ENCODE measurements at places on chromosomes 6 and 20. TPM values are rescaled to one million over a fixed set of nuclear protein-coding genes. Genes with fewer than 3 reads are reported as not detected.
A peak's percentile ranks its signal among the peaks of the same experiment; 100 is the strongest.

- H3K4me1 ChIP-seq = no peaks in the 10 kb centered on the region
- no peak overlapping the region for H3K27ac ChIP-seq
- H3K4me3 ChIP-seq = no peak overlapping the region
Measured at GRCh38 chr6:28296520-28297060, 15.2 kb downstream of the PGBD1 start.

DNA sequence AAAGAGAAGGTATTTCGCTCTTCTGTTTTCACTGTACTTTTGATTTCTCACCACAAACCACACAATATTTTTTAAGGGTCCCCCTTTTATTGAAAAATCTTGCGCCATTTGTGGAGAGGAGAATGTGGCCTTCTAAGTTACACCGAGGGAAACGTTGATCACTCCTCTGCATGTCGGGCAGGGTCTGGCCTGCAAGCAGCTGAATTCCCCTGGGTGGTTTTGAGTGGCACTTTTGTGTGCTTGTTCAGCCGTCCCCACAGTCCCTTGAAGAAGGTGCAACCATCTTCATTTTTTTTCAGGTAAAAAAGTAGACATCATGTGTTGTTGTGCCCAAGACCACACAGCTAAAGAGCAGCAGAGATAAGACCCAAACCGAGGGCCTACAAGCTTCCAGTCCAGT is 6.1 kb downstream of the GPR31 start:
- H3K27ac ChIP-seq = no peak overlapping the region
- H3K27me3 ChIP-seq = no peaks in the 10 kb centered on the region
- no peaks in the 10 kb centered on the region for H3K36me3 ChIP-seq
- no peak overlapping the region for H3K4me3 ChIP-seq
- no peak for DNase-seq

- no peak overlapping the region for H3K4me3 ChIP-seq
- no peaks in the 10 kb centered on the region for H3K27me3 ChIP-seq
- no peak overlapping the region for H3K27ac ChIP-seq
- H3K36me3 ChIP-seq = no peaks in the 10 kb centered on the region
- no peak for DNase-seq
Measured at GRCh38 chr6:21759721-21760120, 166.2 kb downstream of the SOX4 start.

GRCh38 chr20:49810491-49811190 is 2.0 kb upstream of the SLC9A8 start:
- no peak overlapping the region for H3K27ac ChIP-seq
- peaks cover 22% of the 10 kb centered on the region for H3K4me1 ChIP-seq
- H3K27me3 ChIP-seq = no peaks in the 10 kb centered on the region
- DNase-seq = no peak
- H3K4me3 ChIP-seq = no peak overlapping the region
- H3K36me3 ChIP-seq = peaks cover 5% of the 10 kb centered on the region

GRCh38 chr20:17128206-17128605 is 98.6 kb upstream of the PCSK2 start:
- no peaks in the 10 kb centered on the region for H3K27me3 ChIP-seq
- no peaks in the 10 kb centered on the region for H3K36me3 ChIP-seq
- H3K27ac ChIP-seq = no peak overlapping the region
- no peak for DNase-seq
- no peaks in the 10 kb centered on the region for H3K4me1 ChIP-seq
- H3K4me3 ChIP-seq = no peak overlapping the region

DNA sequence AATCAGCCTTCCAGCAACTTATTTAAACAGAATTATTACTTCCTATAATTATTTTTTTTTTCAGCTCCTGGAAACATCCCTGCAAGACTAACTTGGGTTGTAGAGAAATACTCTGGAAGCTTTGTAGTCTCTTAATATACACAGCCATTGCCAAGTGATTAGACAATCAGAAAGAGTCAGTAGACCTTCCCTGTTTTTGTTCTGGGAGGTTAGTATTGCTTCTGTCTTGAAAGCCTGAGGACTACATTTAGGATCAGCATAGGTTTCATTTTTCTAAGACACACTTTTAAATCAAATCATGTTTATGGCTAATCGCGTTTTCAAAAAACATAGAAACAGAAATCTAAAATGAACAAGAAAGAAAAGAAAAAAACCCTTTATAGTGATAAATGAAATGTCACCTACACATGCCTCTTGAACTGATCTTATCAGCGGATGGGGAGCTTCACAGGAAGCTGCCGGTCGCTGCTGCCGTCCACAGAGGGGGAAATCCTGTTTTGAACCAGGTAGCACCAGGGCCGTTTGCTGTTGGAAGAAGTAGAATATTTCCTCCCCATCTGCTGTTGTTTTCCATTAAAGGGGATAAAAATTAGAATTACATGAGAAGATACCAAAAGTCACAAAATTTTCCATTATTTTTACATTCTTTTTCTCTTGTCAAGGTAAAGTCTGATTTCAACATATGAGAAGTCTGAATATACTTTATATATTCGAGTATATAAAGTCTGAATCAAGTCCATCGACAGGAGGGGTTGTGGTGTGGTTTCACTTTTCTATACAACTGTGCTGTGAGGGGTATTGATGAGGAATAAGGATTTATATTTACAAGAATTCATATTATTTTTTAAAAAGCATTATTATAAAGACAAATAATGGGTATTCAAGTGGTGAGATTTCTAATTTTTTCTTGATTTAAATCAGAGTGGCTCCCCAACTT is 94.6 kb downstream of the ARMC2 start:
- H3K27ac ChIP-seq = no peak overlapping the region
- peaks cover 13% of the 10 kb centered on the region for H3K4me1 ChIP-seq
- DNase-seq = no peak
- H3K36me3 ChIP-seq = no peaks in the 10 kb centered on the region

- no peaks in the 10 kb centered on the region for H3K27me3 ChIP-seq
- H3K4me3 ChIP-seq = no peak overlapping the region
- DNase-seq = no peak
- H3K27ac ChIP-seq = no peak overlapping the region
- peaks cover 8% of the 10 kb centered on the region for H3K36me3 ChIP-seq
Measured at GRCh38 chr20:41359541-41360011, 7.0 kb downstream of the EMILIN3 start.

DNA sequence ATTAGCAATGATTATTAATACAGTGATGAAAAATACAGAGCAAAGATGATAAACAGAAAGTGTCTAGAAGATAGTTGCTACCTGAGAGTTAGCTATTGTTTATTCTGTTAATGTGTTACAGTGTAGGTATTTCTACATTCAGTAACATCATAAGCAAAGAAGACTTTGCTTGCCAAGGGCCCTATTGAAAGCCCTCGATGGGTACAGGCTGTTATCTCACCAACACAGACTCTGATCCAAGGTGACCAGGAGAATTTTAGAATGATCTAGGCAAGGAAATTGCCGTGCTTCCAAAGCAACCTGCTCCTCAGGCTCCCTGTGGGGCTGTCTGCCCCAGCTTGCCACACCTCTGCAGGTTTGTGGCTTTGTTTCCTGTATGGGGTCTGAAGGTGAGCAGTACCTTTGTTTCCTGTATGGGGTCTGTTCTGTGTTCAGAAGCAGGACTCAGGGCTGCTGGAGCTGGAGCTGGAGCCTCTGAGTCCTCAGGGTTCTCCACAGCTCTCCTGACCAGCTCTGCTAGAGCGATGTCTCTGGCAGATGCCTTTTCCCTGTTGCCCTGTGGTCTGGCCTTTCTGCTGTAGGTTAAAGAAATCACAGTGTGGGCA is 32.5 kb downstream of the PHACTR3 start:
- H3K4me1 ChIP-seq = no peaks in the 10 kb centered on the region
- H3K27ac ChIP-seq = no peak overlapping the region
- no peak overlapping the region for H3K4me3 ChIP-seq

- H3K4me3 ChIP-seq = no peak overlapping the region
- DNase-seq = no peak
- H3K36me3 ChIP-seq = no peaks in the 10 kb centered on the region
- no peaks in the 10 kb centered on the region for H3K27me3 ChIP-seq
- H3K27ac ChIP-seq = no peak overlapping the region
Measured at GRCh38 chr6:15073344-15073789, 172.5 kb upstream of the JARID2 start.

GRCh38 chr6:44229376-44230033 is 6.1 kb downstream of the SLC29A1 start:
- H3K27ac ChIP-seq = no peak overlapping the region
- H3K36me3 ChIP-seq = peaks cover 43% of the 10 kb centered on the region
- no peak for DNase-seq
- H3K4me3 ChIP-seq = no peak overlapping the region

GRCh38 chr20:59148701-59149493 is 14.7 kb upstream of the ZNF831 start:
- no peak for DNase-seq
- no peak overlapping the region for H3K4me3 ChIP-seq
- H3K27ac ChIP-seq = no peak overlapping the region
- peaks cover 27% of the 10 kb centered on the region for H3K4me1 ChIP-seq
- no peaks in the 10 kb centered on the region for H3K27me3 ChIP-seq
- no peaks in the 10 kb centered on the region for H3K36me3 ChIP-seq

- peak overlapping the region; percentile 71 for H3K27ac ChIP-seq
- no peak for DNase-seq
- no peaks in the 10 kb centered on the region for H3K27me3 ChIP-seq
Measured at GRCh38 chr6:52423971-52424381, 3.8 kb downstream of the EFHC1 start.

GRCh38 chr6:4561773-4562400 is 214.3 kb upstream of the CDYL start:
- no peaks in the 10 kb centered on the region for H3K36me3 ChIP-seq
- no peaks in the 10 kb centered on the region for H3K27me3 ChIP-seq
- DNase-seq = no peak
- H3K27ac ChIP-seq = no peak overlapping the region

GRCh38 chr6:30845183-30845582 is 39.1 kb upstream of the DDR1 start:
- no peak for DNase-seq
- no peaks in the 10 kb centered on the region for H3K36me3 ChIP-seq
- H3K4me1 ChIP-seq = peaks cover 4% of the 10 kb centered on the region
- H3K27me3 ChIP-seq = no peaks in the 10 kb centered on the region
- no peak overlapping the region for H3K4me3 ChIP-seq

- no peaks in the 10 kb centered on the region for H3K27me3 ChIP-seq
- no peaks in the 10 kb centered on the region for H3K36me3 ChIP-seq
- no peak for DNase-seq
- no peak overlapping the region for H3K27ac ChIP-seq
- peaks cover 29% of the 10 kb centered on the region for H3K4me1 ChIP-seq
Measured at GRCh38 chr6:27143474-27144026, 104.0 kb upstream of the PRSS16 start.

- H3K27ac ChIP-seq = no peak overlapping the region
- H3K36me3 ChIP-seq = no peaks in the 10 kb centered on the region
- H3K27me3 ChIP-seq = no peaks in the 10 kb centered on the region
- no peak for DNase-seq
- H3K4me3 ChIP-seq = no peak overlapping the region
Measured at GRCh38 chr6:124798942-124799496, 163.2 kb upstream of the RNF217 start.

GRCh38 chr6:104459543-104459942 is 400.2 kb downstream of the HACE1 start:
- H3K27ac ChIP-seq = no peak overlapping the region
- H3K36me3 ChIP-seq = no peaks in the 10 kb centered on the region
- H3K4me1 ChIP-seq = no peaks in the 10 kb centered on the region
- H3K4me3 ChIP-seq = no peak overlapping the region
- DNase-seq = no peak

- DNase-seq = no peak
- no peak overlapping the region for H3K4me3 ChIP-seq
- H3K36me3 ChIP-seq = no peaks in the 10 kb centered on the region
- no peak overlapping the region for H3K27ac ChIP-seq
- no peaks in the 10 kb centered on the region for H3K27me3 ChIP-seq
Measured at GRCh38 chr6:53441035-53441493, 92.3 kb upstream of the ELOVL5 start.

- H3K27ac ChIP-seq = no peak overlapping the region
- no peaks in the 10 kb centered on the region for H3K36me3 ChIP-seq
- H3K27me3 ChIP-seq = no peaks in the 10 kb centered on the region
- DNase-seq = no peak
Measured at GRCh38 chr6:34957231-34957783, 68.3 kb downstream of the ANKS1A start.

GRCh38 chr20:46573788-46574584 is 23.5 kb upstream of the OCSTAMP start:
- no peaks in the 10 kb centered on the region for H3K27me3 ChIP-seq
- H3K4me1 ChIP-seq = peaks cover 5% of the 10 kb centered on the region
- H3K27ac ChIP-seq = no peak overlapping the region
- no peak overlapping the region for H3K4me3 ChIP-seq

GRCh38 chr6:147506704-147507114 is 1.8 kb upstream of the SAMD5 start:
- H3K27ac ChIP-seq = no peak overlapping the region
- no peak for DNase-seq
- no peaks in the 10 kb centered on the region for H3K36me3 ChIP-seq

DNA sequence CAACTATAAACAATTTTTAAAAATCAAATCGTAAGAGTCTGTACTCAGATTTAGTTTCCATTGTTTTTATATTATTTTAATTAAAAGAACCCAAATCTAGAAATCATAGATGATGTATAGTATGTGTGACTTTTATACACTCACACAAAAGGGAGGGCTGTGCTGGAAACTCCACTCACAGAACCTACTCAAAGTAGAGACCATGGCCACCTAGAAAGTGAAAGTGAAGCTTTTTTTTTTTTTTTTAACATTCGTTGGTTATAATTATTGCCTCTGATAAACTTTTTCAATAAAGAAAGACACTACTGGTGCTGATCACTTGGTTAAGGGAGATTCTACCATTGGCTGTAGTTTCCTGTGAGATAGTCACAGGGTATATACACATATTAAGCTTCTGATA is 37.9 kb upstream of the PRL start:
- H3K4me3 ChIP-seq = no peak overlapping the region
- H3K4me1 ChIP-seq = no peaks in the 10 kb centered on the region
- no peak for DNase-seq
- no peaks in the 10 kb centered on the region for H3K27me3 ChIP-seq

KLHDC3 gene
- total RNA-seq = 105 TPM

C2 gene
- 13.8 TPM for total RNA-seq

TGM3 gene
- total RNA-seq = 0.27 TPM

DLK2 gene
- not detected for total RNA-seq

PPP1R16B gene
- total RNA-seq = 7.3 TPM

ABHD16B gene
- total RNA-seq = not detected

CTCFL gene
- not detected for total RNA-seq

RAB5IF gene
- total RNA-seq = 52.0 TPM

ADGRG6 gene
- total RNA-seq = 6.4 TPM

COL21A1 gene
- 52.6 TPM for total RNA-seq
